ENCODE measurements at places on chromosomes 11 and 22.

GRCh38 chr11:68177877-68178276 lies 35.2 kb downstream of the KMT5B start:
- DNase-seq, result no peak

- DNase-seq, result no peak
These were observed 4.1 kb upstream of the CABP7 start for GRCh38 chr22:29715705-29716104.

DNA sequence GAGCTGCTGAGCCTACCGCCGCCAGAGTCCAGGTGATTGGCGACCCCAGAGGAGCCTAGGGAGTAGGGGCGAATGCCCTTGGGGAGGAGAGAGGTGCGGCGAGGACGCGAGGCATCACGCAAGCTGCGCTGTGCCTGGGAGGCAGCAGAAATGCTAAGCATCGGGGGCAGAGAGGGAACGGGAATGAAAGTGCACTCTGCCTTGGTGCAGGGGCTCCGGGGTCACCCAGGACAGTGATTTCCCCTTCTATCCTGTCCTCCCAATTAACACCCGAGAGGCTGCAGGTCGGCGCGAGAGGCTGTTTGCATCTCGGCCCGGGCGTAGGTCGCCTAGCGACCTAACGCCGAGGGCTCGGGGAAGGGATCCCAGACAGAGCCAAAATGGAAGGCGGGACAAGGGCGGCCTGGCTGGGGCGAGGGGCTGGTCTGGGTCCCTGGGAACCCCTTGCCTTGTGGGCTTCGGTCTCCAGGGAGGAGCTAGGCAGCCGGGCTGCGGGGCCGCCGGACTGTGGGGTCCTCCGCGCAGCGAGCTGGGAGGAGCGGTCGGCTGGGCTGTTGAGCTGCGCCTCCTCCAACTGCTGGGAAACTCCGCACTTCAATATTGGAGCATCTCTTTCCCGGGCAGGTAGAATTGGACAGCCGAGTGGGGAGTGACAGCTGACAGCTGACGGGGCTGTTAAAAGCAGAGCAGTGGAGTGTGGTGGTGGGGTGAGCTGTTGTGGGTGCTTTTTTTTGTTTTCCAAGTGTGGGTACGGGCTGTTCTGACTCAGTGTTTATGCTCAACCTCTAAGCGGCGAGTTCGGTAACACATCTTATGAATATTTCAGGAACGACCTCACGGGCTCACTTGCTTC lies 657 bp downstream of the ELMOD1 start:
- DNase-seq, result no peak

- DNase-seq, result peak; percentile 23
These were observed 413.9 kb downstream of the TENM4 start for GRCh38 chr11:79026803-79027445.

DNA sequence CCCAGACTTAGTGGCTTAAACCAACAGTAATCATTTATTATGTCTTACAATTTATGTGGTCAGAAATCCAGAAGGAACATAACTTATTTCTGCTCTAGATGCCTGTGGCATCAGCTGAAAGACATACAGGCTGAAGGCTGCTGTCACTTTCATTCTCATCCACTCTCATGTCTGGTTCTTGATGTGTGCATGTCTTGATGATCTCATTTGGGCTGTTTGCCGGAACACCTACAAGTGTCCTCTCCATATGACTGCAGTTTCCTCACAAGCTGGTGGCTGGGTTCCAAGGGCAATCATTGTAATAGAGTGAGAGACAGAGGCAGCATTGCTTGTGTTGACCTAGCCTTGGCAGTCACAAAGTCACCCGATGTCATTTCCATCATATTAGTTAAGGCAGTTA lies 1375.9 kb upstream of the RAG2 start:
- no peak for DNase-seq

GRCh38 chr22:44760476-44760875 lies 8.1 kb downstream of the ARHGAP8 start:
- no peak for DNase-seq

- no peak for DNase-seq
These were observed 48.1 kb downstream of the CNTN5 start for GRCh38 chr11:99068832-99069231.

DNA sequence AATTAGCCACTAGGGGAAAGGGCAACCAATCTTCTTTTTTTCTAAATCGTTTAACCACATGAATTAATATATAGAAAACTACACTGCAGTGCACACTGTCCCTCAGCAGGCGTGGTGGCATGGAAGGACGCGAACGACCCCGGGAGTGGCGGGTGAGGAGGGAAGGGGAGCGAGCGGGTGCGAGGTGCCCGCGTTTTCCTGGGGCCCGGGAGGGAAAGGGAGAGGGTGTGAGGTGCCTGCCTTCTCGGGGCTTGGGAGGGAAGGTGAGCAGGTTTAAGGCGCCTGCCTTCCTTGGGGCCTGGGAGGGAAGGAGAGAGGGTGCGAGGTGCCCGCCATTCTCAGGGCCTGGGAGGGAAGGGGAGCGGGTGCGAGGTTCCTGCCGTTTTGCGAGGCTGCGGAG lies 765 bp downstream of the GAB4 start:
- no peak for DNase-seq

- DNase-seq, result peak; percentile 89
These were observed 15.9 kb downstream of the RHOG start for GRCh38 chr11:3824714-3825472.

GRCh38 chr11:128179039-128179438 lies 408.3 kb downstream of the ETS1 start:
- no peak for DNase-seq

GRCh38 chr11:64339286-64339685 lies 718 bp upstream of the CCDC88B start:
- no peak for DNase-seq

- no peak for DNase-seq
These were observed 999 bp downstream of the TSKU start for GRCh38 chr11:76783896-76784813.

DNA sequence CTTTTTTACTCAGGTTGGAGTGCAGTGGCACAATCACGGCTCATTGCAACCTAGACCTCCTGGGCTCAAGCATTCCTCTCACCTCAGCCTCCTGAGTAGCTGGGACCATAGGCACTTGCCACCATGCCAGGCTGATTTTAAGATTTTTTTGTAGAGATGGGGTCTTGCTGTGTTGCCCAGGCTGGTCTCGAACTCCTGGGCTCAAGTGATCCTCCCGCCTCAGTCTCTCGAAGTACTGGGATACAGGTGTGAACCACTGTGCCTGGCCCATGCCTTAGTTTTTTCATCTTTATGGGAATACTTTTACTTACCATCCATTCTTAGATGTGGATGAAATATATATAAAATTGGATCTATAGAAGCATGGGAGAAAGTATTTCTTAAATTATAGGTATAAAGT lies 5.2 kb downstream of the PACS1 start:
- no peak for DNase-seq

DNA sequence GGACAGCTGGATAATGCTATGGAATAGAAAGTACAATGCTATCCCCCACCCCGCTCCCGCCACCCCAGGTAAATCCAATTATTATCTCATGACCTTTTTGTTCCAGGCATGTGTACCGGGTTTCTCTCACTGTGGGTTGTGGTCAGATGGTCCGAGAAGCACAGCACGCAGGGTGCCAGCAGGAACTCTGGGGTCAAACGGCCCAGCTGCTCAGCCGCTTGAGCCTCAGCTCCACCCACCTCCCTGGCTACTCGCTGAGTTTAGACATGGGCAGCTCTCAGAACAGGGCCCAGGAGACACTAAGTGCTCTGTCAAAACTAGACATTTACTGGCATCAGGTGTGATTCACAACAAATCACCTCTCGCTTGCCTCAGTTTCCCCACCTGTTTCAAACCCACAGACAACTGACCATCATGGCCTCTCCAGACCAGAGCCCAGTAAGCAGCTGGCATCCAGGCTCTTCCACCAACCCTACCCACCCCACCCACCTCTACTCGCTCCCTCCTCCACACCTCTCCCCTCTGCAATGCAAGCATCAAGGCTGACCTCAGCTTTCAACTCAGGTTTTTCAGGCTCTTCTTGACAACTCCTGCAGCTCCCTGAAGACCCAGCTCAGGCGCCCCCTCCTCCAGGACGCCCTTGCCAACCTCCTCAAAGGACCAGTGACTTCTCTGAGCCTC lies 13.0 kb upstream of the MFNG start:
- DNase-seq, result no peak

DNA sequence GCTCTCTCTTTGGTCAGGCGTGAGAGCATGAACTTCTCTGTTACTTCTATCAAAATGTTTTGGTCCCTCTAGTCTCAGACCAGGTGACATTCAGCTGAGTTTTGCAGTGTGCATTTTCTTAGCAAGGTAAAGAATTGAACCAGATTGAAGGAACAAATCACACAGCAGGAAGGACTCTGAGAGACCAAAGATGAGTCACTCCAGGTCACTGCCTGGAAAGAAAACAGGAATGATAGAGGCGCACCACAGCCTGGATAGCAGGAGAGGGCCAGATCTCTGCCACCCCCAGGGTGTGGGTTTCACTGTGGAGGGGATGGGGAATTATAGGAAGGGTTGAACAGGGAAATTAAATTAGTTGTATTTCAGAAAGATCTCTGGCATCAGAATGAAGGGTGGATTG lies 788.3 kb downstream of the NTM start:
- no peak for DNase-seq

Data from NAMALWA (cell line).